Islet precursor cell (in vitro differentiated cells): ENCODE measurements at places on chromosomes 6 and 20.
A peak's percentile ranks its signal among the peaks of the same experiment; 100 is the strongest.

- no peak for DNase-seq
Observed at GRCh38 chr6:6220718-6221117, 99.7 kb downstream of the F13A1 start.

DNA sequence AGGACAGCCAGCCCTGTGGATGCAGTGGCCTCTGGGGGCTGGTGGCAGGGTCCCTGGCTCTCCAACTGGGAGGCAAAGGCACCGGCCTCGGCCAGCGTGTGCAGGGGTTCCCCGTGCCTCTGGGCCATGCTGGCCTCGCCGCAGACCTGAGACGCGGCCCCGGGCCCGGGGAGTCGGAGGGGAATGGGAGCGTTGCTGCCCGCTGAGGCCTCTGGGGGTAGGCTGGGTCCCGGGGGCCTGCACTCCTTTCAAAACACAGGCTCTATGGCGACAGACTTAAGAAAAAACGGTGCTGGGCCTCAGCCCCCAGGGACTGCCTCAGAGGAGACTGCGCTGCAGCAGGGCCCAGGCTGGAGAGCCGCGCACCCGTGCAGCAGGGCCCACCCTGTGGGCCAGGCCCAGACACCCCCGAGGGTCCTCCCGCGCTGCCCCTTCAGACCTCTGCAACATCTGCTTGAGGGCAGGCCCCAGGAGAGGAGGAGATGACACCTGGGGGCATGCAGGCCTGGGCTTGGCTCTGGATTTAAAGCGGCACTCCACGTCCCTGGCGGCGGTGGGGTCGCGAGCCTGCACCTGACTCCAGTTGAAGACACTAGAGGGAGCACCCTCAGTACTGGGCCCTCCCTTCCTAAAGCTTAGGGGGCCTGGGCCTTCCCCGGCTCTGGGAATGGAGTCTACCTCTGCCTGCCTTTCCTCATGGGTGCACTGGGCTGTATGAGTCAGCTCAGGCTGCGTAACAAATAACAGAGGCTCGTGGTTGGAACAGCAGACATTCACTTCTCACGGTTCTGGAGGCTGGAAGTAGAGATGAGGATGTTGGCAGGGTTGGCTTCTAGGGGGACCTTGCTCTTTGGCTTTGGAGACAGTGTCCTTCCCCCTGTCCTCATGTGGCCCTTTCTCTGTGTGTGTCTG, 117.4 kb upstream of the RPS6KA2 start:
- DNase-seq: peak; percentile 69

DNA sequence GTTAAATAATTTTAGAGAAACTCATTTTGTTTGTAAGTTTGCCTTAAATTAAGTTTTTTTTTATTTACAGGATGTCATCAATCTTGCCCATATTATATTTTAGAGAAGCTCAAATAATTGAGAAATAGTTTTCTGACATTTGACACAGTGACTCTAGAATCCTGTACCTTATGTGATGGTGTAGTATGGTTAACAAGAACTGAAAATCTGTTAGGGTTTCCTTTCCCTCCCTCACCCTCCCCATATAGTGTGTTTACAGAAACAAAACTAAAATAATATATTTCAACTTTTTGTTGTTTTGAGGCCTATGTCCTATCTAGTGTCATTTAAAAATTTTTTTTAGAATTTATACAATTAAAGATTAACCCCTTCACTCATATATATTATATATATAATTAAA, 91.8 kb downstream of the SESN1 start:
- no peak for DNase-seq

DNA sequence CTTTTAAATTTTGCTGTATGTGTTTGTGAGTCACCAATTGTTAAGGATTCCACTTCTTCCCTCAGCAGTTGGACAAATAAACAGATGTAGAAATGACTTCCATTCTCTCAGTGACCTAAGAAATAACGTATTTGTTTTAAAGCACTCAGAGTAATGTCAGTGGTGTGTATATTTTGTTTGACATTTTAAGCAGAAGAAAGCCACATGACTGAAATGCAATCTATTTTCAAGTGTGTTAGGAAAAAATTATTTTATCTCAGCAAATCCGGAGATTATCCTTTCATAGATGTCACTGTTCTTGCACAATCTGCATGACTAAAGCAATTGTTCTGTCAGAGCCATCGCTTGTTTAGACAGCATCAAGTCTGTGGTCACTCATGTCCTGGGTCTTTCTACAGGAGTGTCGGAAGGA, 77.1 kb downstream of the JAG1 start:
- no peak for DNase-seq

DNA sequence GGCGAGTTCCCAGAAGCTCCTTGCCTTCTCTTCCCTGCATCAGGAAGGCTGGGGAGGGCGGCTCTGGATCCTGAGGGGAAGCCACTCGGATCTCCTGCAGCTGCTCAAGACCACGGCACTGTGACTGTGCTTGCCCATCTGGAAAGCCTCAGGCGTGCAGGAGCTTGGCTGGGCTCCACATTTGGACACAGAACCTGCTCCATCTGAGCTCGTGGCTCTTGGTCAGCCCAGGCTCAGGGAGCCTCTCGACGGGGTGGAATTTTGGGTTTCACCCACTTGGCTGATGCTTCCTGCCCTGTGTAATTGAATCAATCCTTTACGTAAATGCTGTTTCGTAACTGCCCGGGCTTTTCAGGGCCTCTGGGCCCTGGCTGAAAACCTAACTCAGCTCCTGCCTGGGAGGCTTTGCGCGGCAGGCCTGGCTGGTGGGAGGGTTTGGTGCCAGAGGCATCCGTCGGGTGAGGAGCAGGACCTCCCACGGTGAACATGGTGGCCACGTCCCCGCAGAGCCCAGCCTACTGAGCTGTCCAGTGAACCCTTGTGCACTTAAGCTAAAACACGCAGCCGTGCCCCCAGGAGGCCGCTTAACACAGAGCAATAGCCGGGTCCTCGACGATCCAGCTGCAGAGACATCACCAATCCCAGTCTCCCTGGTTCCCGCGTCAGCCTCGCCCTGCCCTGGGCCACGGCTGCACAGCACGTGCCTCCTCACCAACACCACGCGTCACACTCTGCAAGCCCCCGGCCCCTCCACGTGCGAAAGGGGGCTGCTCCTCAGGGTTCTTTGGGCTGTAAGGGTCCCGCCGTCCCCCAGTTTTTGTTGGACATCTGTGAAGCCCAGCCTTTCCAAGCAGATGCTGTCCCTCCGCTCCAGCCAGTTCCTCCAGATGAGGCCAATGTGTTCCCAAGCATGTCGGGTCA, 241.0 kb downstream of the DLL1 start:
- no peak for DNase-seq

DNA sequence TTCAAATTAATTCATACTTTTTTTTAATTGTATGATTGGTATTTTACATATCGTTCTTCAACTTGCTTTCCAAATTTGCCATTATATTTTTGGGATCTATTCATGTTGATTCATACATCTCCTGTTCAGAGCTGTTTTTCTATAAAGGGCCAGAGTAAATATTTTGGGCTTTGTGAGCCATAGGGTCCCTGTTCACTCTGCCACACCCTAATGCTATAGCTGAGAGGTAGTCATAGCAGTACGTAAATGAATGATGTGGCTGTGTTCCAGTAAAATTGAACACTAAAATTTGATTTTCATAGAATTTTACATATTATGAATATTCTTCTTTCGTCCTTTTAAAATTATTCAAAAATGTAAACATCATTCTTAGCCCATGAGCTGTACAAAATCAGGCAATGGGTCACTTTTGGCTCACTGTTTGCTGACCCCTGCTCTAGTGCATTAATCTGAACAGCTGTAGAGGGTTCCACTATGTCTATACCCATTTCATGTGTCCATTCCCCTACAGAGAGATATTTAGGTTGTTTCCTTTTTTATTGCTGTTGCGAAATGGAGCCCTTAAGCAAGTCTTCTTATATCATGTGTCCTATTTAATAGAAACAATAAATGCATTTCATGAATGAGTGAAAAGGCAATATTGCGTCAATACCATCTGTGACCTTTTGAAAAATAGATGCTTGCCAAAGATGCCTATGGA, 136.4 kb upstream of the SALL4 start:
- DNase-seq: no peak

- peak; percentile 54 for DNase-seq
Observed at GRCh38 chr6:39083231-39083634, 31.8 kb downstream of the SAYSD1 start.
